SW480 (cell line): ENCODE measurements at places on chromosomes 5 and 9.

- no peak for DNase-seq
Measured at GRCh38 chr5:21212026-21212425, 1224.0 kb upstream of the CDH18 start.

DNA sequence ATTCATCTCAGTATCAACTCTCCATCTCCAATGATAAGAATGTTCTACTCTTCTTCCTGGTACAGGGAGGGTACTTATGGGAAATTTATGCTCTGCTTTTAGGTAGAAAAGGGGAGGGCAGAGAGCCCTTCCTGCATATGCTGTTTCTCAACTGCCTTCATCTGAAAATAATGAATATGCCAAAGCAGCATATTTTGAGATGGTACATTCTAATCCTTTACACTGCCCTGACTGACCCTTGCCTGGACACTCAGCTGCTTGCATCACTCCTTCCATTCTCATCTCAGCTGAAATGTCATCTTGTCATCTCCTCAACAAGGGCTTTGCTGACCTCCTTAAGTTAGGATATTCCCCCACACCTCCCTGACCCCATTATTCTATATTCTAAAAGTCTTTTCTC lies 68.5 kb downstream of the ALDH7A1 start:
- no peak for DNase-seq

DNA sequence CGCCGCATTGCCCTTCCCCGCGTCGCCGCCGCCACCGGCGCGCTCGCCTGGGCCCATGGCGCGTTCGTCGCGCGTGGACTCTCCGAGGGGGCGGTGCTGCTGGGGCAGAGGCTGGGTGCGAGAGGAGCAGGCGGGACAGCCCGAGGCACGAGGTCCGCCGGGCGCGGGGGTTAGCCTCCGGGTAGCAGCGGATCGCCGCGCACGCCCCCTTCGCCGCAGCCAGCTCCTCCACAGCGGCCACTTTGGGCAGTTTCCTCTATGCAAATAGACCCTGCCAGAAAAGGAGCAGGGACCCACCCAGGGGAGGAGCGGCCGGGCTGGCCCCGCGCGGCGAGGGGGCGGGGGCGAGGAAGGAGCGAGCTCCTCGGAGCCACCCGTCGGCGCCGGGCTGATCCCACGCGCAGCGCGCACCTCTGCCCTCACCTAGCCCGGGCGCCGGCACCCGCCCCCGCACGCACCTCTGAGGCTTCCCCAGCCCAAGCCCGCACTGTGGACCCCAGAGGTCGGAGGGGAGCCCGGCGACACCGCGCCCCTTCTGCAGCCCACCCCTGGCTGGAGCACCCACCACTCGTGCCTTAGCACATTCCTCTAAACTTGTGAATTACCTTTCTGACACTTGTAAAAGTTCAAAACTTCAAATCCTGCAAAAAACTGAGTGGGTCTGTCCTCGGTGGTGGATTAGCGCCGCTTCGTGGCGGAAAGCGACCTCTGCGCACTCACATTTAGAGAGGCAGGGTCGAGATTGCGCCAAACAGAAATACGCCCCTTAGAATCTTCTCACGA lies at the start of gene COL23A1:
Gene COL23A1, minus strand, starts transcription at position 253 of the 783 bp plus-strand sequence.
- no peak for DNase-seq

DNA sequence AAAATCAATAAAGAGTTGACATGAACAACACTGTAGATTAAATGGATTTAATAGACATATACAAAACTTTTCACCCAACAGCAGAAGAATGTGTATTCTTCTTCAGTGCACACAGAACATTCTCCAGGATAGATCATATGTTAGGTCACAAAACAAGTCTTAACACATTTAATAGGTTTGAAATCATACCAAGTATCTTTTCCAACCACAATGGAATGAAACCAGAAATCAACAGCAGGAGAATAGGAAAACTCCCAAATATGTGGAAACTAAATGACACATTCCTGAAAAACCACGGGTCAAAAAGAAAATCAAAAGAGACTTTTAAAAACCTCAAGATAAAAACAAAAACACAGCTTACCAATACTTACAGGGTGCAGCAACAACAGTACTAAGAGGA lies 790.1 kb upstream of the ZNF608 start:
- DNase-seq, result no peak

DNA sequence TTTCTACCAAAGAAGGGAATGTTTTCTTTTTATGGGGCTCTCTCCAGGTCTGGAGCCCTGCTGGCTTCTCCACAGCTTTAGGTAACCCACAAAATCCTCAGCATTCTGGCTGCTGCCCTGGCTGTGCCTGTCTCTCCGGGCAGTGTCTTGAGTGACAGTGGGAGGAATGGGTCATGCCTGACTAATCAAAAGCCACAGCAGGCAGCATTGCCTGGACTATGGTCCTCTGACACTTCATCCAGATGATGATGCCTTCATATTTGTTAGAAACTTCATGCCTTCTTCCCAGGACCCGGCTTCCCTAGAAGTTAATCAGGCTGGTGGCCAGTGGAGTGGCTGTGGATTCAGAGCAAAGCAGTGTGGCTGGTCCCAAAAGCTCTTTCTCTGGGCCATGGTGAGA lies 32.2 kb upstream of the TGFBI start:
- DNase-seq, result no peak

DNA sequence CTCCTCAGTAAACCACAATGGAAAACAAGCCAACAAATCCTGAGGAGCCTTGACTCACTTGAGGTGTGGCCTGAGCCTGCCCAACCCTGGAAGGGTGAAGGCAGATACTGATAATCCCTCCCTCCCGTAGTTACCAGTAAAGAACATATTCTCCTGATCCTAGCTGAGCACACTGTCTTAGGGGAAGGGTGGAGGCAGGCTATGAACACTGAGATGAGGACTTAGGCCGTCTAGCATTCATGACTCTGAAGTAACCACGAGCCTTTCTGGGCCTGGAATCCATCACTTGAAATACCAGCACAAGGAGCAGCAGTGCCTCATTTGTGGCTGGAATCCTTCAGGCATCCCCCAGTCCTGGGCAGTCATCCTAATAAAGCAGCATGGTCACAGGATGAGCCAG lies 124.5 kb upstream of the PRLR start:
- no peak for DNase-seq

- DNase-seq, result no peak
Measured at GRCh38 chr9:111945216-111945615, 48.6 kb downstream of the UGCG start.

GRCh38 chr5:135386886-135387628 lies 12.0 kb downstream of the MACROH2A1 start:
- peak; percentile 74 for DNase-seq

DNA sequence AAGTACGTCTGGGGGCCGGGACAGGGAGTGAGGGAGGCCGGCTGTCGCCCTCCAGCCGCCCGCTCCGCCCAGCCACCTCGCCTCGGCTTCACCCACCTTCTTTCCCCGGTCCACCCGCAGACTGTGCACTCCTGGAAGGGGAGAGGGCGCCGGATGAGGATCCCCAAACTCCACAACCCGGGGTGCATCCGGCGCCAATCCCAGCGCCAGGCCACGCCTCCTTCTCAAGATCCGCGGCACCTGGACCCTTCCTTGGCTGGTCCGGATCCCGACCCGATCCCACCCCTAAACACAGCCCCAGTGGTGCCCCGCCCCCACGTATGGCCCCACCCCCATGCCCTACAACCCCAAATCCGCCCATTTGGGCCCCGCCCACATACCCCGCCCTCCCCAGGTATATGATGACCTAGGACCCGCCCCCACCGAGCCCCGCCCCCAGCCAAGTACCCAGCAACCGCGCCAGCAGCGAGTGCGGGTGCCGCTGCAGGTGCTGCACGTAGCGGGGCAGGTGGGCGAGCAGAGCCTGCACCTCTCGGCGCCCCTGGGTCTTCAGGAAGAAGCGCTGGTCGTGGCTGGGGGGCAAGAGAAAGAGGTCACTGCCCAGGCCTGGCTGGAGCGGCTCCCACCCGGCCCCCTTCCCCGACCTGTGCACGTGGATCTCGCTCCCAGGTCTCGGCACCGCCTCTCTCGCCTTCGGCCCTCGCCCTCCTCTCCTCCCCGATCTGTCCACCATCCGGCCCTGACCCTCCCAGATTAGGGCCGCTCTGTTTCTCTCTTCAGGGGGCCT lies 3.2 kb downstream of the PIP5KL1 start:
- DNase-seq, result no peak
